SK-MEL-5 (cell line): ENCODE measurements at places on chromosomes 16 and 17. TPM values are rescaled to one million over a fixed set of nuclear protein-coding genes. Genes with fewer than 3 reads are reported as not detected.

DNA sequence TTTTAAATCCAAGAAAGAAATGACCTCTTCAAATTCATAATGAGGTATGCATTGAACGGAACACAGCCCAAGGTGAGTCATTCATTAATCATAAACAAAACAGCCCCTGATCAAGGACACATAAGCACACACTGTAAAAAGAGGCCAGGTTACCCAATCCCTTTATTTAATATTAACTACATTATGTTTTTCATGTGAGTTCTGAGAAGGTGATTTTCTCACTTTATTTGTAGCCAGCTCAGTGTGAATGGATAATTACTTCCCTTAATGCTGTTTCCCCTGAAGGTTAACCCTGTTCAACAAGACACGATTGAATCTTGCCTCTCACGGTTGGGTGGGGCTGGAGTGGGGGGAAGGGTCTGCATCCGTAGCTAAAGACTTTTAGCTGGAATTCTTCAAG lies 257.3 kb upstream of the SALL1 start:
- no peak for DNase-seq

Gene SCIMP
- not detected in 2 replicates for total RNA-seq

DNA sequence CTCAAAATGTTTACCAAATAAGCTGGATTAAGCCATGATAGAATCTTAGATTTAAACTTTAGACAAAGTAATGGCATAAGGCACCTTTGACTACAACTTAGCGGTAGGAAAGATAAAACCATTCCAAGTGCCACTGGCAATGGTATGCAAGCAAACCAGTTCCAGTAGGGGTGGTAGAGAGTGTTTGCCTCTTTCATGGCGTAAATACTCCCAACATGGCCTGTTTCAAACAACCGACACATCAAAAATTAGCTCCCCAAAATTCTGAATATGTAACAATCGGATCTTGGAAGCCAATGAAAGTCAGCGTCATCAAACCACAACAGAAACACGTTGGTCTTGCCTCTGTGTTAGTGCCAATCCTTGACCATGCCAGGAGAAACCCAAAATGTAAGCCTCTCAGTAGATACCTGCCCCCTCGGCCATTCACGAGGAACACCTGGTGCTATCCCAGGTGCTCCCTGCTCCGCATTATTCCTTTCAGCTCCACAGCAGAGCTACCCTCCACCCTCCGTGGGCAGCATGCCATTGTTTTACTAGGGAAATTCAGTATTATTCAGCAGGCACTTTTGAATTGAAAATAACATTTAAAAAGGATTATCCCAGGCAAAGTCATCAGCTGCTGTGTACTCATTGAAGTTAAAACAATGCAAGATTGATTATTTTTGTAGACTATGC lies 307.8 kb upstream of the CDH11 start:
- DNase-seq, result no peak

DNA sequence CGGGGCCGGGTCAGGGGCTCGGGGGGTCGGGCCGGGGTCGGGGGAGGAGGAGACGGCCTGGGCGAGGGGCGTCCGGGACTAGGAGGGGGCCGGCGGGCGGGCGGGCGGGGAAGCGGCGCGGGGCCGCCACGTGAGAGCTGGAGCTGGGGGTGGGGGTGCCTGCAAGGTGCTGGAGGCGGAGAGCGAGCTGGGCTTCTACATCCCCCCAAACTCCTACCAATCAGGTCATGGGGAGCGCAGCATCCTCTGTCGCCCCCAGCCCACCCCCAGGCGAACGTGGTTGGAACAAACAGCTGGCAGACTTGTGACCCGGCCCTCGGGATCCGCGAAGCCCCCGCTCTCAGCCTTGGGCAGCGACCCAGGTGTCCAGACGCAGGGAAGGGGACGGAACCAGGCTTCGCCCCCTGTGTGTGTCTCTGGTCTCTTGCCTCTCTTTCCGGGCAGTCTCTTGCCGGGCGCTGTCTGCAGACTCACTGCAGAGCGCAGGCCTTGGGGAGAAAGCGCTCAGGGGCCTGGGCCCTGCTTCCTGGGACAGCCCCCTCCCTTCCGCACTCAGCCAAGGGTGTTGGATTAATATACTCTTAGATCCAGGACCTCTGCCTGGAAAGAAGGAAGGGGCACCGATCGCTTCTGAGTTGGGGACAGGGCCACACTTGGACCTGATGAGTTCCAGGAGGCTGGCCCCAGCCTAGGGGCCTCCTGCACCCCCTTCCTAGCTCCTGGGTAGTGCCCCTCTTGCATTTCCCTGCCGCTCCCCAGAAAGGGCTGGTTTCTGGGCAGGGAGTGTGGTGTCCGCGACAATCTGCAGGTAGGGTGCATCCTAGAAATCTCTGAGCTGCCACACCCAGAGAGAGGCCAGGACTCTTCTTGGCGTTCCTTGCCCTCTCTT lies 722 bp downstream of the RASL10B start:
- no peak for DNase-seq

Gene ZG16B
- total RNA-seq, result not detected in 2 replicates

- peak; percentile 78 for DNase-seq
These were observed 227.6 kb downstream of the UTP18 start for GRCh38 chr17:51487947-51488346.

Gene TMC7
- 1.0 and 1.5 TPM in 2 replicates for total RNA-seq

GRCh38 chr17:3951420-3951819 lies 12.8 kb downstream of the ATP2A3 start:
- no peak for DNase-seq

DNA sequence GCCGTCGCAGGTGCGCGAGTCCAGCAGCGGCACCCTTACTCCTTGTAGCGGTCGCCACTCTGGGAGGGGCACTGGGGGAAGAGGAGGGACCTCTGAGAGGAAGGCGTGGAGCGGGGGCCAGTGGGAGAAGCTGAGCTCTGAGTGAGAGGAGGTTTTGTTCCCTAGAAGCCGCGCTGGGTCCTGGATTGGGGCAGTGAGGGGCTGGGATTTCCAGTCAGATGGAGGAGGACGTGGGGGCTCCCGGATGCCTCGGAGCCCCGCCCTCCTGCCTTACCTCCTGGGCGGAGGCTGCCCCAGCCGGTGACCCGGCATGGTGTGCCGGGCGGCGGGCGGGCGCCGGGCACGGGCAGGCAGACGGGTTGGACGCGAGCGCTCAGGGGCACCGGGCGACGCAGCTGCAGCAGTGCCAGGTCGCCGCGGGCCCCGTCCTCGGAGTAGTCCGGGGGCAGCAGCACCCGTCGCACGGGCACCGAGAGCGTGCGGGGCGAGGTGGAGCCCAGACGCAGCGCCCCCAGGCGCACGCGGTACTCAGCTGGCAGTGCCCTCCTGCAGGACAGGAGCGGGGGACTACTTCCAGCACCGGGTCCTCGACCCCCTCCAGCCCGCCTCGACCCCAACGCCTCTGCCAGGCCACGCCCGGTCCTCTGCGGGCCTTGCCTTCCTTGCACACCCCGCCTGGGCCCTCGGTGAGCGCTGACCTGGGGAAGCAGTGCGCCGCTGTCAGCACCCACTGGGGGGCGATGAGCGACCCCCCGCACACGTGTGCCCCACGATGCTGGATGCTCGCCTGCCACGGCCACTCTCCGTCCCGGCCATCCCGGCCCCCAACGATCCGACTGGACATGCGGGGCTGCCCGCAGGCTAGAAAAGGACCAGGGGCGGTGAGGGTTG lies 2.0 kb downstream of the PRSS33 start:
- DNase-seq, result no peak

Gene VMP1
- total RNA-seq, result 505 and 568 TPM in 2 replicates
